ENCODE measurements at places on chromosomes 3 and 15. TPM values are rescaled to one million over a fixed set of nuclear protein-coding genes. Genes with fewer than 3 reads are reported as not detected.

Gene DPPA4
- total RNA-seq, result not detected

Gene FAN1
- 21.9 TPM for total RNA-seq

Gene ATP13A4
- total RNA-seq, result not detected

Gene TICRR
- total RNA-seq, result 2.6 TPM

Gene CTXND1
- not detected for total RNA-seq

Gene CORO2B
- 0.32 TPM for total RNA-seq

Gene GOLGA8S
- 0.15 TPM for total RNA-seq

Gene MESP2
- 0.15 TPM for total RNA-seq

Gene STAB1
- 189 TPM for total RNA-seq

Gene TFG
- total RNA-seq, result 71.6 TPM

Gene MYZAP
- total RNA-seq, result 22.6 TPM

Gene FGF7
- 0.32 TPM for total RNA-seq

Gene EID1
- 581 TPM for total RNA-seq

Gene CCR5
- total RNA-seq, result not detected

Gene TNFAIP8L3
- total RNA-seq, result 10.2 TPM

Gene SCG5
- 3.2 TPM for total RNA-seq

Gene MST1R
- total RNA-seq, result 0.97 TPM

Gene ZNF501
- total RNA-seq, result 5.8 TPM

Gene CMTM7
- total RNA-seq, result 16.2 TPM

Gene PRR20G
- total RNA-seq, result not detected

Gene TUSC7
- under 0.01 TPM for total RNA-seq

Gene TIPARP
- 28.1 TPM for total RNA-seq

Gene MAGEL2
- 0.32 TPM for total RNA-seq

Gene RARRES1
- total RNA-seq, result 1.1 TPM

Gene AADAC
- total RNA-seq, result 0.15 TPM

Gene RGMA
- total RNA-seq, result not detected
